ENCODE measurements at places on chromosomes 7 and 10.

DNA sequence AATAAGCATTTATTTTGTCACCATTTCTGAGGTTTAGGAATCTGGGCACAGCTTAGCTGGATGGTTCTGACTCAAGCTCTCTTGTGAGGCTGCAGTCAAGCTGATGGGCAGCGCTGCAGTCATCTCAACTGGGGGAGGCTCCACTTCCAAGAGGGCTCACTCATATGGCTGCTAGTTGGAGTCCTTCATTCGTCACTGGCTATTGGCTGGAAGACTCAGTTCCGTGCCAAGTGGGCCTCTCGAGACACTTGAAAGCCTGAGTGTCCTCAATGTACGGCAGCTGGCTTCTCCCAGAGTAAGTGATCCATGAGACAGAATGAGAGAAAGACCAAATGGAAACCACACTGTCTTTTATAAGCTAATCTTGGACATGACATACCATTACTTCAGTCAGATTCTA is 21.6 kb upstream of the COL13A1 start:
- DNase-seq, result no peak

DNA sequence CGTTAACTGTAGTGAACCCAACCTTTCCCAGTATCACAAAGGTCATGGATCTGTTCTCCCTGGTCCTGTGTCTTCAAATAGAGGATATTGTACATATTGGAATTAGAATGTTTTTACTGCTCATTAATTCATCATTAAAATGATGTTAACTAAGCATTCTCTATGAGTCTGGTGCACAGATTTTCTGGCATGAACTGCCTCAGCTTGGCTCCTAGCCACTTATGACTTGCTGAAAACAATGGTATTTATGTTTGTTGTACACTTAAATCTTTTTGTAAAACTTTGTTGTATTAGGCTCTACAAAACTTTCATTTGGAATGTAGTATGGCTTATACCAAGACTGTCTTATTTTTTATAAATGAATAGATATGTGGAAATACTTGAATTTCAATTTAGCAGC is 329.4 kb downstream of the TFEC start:
- DNase-seq, result no peak

- DNase-seq, result no peak
Observed at GRCh38 chr7:77879272-77879671, 80.7 kb downstream of the PHTF2 start.

DNA sequence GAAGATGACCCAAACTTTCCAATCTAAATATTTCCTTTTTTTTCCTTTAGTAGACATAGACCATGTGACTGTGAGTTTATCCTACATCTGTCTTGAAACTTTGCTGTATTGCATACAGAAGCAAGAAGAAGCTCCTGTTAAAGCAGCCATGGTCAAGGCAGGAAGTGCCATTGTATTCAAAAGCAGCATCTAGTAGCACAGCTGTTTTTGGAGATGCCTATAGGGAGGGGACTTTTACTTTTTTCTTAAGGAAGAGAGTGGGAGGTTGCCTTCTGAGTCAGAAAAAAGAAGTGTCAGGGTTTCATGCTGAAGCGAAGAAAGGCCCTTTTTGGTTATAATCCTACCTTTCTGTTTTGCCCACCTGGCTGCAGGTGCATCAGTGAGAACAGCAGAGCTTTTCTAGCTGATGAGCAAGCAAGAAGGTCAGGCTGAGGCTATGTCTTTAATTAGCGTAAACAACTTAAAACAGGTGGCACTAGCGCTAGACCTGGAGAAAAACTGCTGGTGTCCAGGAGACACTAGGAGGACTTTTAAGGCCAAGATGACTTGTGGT is 234.1 kb upstream of the AGK start:
- no peak for DNase-seq

GRCh38 chr10:102465466-102465865 is 14.1 kb upstream of the C10orf95 start:
- DNase-seq, result no peak

- DNase-seq, result peak; percentile 50
Observed at GRCh38 chr7:28078036-28078901, 102.3 kb downstream of the JAZF1 start.

DNA sequence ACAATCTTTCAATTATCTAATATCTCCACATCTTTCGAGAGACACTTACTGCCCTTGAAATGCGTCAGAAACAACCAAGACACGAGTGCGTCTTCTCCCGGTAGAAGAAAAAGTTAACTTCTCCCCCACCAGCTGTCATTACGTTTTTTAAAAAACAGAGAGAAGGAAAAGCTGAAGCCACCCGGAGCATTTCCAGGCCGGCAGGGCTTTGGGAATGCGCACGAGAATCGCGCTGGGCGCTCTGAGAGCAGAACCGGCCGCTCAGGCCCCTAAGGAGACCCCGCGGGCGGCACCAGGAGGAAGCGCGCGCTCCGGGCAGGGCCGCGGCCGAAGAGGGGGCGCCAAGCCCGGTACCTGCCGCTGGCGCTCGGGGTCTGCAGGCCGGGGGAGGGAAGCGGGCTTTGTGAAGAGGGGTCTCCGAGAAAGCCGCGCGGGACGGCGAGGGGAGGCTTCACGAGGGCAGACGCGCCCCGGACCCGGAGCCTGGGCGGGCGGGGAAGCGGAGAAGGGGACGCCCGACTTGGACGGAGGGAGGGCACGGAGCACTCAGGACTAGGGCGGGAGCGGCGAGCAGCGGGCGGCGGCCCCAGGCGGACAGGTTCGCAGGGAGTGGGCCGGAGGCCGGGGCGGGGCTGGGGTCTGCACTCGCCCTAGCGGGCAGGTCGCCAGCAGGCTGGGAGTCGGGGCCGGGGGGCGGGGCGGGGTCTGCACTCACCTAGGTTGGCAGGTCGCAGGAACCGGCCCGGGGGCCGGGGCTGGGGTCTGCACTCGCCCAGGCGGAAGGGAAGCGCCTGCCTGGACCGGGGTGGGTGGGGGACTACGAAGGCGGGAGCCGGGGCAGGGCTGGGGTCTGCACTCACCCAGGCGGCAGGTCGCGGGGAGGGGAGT is 932 bp downstream of the ESYT2 start:
- no peak for DNase-seq

DNA sequence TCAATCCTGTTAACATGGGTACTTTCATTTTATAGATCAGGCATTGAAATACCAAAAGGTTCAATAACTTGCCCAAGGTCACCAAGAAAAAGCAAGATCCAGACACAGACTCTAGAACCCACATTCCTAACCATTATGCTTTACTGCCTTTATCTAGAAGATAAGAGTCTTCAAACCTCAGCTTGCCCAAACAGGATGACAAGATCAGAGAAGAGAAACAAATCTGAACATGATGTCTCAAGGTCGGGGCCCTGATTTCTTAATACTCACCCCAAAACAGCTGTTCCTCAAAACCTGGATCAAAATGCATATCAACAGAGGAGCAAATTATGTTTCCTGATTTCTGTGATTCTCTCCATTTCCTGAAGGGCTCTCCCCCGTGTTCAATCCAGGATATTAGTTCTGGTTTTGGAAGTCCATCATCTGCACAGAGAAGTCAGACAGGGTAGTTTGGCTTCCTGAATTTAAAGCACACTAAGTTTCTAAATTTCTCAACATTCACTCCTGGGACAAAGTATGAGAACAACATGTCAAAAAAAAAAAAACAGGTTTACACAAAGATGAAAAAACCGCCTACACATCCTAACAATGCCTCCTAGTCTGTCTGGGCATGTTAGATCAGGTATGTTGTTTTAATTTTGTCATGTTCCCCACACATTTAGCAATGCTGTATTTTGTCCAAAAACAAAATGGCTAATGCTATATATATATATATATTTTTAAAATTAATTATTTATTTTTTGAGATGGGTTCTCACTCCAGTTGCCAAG is 16.2 kb downstream of the ZNF786 start:
- DNase-seq, result no peak

- DNase-seq, result no peak
Observed at GRCh38 chr10:98445200-98445812, 1.4 kb downstream of the HPS1 start.

Measured in activated CD4-positive, alpha-beta T cell treated with anti-CD3 and anti-CD28 coated beads, Interleukin-2, amount 50 U/mL, for 48 hours (primary cell).